NCI-H2107 (cell line): ENCODE measurements at places on chromosomes 7 and 10.

DNA sequence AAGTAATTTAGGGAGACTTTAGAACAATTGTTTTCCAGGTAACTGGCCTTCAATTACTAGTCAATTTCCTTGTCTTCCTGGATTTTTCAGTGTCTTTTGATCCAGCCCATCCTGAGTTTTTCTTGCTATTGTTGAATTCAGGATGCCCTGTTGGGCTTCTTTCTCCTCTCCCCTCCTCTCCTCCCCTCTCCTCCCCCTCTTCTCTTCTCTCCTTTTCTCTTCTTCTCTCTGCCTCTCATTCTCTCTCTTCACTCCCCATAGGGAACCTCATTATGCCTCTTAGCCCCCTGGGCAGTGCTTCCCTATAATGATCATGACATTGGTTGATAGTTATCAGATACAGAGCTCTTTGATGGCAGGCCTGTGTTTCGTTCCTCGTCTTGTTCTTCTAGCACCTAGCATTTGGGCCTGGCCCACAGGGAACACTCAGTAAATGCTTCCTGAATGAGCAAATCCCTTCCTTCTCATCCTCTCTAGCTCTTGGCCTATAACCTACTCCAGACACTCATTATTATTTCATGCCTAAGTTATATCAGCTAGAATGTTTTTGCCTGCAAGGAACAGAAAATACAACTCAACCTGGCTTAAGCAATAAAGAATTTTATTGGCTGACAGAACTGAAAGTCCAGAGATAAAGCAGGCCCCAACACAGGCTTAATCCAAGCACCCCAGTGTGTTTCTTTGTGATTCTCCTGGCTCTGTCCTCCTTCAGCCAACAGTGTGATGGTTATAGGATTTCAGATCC lies 56.8 kb downstream of the CACNB2 start:
- DNase-seq, result no peak

DNA sequence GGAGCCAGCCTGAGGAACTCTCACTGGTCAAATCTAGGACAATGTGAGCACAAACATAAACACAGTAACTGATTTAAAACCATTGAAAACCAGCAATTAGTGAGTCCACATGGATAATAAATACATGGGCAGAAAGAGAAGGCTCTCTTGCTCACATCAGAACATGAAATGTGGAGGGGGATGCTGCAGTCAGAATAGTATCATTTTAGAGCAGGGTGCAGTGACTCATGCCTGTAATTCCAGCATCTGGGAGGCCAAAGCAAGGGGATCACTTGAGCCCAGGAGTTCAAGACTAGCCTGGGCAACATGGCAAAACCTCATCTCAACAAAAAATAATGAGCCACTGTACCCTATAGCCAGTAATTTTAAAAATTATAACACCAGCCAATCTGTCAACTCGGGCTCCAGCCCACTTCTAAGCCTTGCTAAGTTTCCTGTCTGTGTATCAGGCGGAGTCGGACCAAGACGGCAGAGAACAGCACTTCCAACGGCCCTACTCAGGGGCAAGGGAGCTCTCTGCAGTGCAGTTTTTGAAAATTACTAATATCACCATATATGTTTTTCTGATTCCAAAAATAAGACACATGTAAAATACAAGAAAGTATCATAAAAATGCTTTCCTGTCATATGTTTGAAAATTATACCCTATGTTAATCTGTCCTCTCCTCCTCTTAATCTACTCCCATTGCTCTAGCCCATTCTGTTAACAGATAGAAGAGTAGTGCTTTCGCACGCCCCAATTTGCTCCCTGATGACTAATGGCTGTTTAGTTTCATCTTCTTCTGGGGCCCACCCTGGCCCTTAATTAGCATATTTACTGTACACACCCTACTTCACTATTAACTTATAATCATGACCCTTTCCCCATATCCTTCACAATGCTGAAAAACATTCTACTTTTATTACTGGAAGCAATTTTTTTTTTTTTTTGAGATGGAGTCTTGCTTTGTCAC lies 17.1 kb downstream of the URGCP start:
- no peak for DNase-seq

DNA sequence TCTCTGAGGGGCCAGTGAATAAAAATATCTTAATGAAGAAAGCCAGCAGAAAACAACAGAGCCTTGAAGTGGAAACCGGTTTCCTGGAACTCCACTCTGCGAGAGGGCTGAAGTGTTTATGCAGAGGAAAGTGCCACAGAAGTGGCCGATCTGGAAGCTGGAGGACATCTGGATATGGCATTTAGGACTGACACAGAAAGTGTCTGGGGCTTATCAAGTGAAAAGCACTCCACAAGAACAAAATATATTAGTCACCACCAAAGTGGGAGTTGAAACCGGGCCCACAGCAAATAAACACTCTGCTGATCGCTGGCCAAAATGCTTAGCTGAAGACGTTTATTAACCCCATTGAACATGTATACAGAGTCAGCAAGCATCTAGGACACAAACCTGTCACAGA lies 7.8 kb downstream of the NOD1 start:
- DNase-seq, result peak; percentile 64

GRCh38 chr10:12179606-12180170 lies 16.0 kb downstream of the NUDT5 start:
- DNase-seq, result no peak

- DNase-seq, result no peak
Observed at GRCh38 chr7:40310258-40310657, 175.5 kb downstream of the SUGCT start.

GRCh38 chr10:77226452-77226851 lies 411.2 kb downstream of the KCNMA1 start:
- DNase-seq, result no peak

- no peak for DNase-seq
Observed at GRCh38 chr10:24952707-24953645, 570 bp upstream of the PRTFDC1 start.

GRCh38 chr10:70659306-70659705 lies 13.0 kb upstream of the ADAMTS14 start:
- no peak for DNase-seq

GRCh38 chr7:152674860-152675758 lies 832 bp downstream of the XRCC2 start:
- peak; percentile 52 for DNase-seq

GRCh38 chr7:16708980-16709379 lies 44.6 kb upstream of the TSPAN13 start:
- DNase-seq, result no peak

DNA sequence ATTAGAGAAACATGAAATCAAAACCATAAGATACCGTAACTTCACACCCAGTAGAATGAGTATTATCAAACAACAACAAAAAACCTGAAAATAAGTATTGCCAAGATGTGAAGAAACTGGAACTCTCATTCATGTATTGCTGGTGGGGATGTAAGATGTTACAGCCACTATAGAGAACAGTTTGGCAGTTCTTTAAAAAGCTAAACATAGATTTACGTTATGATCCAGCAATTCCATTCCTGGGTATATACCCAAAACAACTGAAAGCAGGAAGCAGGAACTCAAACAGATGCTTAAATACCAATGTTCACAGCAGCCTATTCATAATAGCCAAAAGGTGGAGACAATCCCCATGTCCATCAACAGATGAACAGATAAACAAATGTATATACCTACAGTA lies 72.5 kb downstream of the NT5C2 start:
- no peak for DNase-seq

GRCh38 chr10:6048281-6049030 lies 13.7 kb downstream of the IL2RA start:
- no peak for DNase-seq

GRCh38 chr7:139703487-139704307 lies 74.1 kb downstream of the HIPK2 start:
- no peak for DNase-seq

DNA sequence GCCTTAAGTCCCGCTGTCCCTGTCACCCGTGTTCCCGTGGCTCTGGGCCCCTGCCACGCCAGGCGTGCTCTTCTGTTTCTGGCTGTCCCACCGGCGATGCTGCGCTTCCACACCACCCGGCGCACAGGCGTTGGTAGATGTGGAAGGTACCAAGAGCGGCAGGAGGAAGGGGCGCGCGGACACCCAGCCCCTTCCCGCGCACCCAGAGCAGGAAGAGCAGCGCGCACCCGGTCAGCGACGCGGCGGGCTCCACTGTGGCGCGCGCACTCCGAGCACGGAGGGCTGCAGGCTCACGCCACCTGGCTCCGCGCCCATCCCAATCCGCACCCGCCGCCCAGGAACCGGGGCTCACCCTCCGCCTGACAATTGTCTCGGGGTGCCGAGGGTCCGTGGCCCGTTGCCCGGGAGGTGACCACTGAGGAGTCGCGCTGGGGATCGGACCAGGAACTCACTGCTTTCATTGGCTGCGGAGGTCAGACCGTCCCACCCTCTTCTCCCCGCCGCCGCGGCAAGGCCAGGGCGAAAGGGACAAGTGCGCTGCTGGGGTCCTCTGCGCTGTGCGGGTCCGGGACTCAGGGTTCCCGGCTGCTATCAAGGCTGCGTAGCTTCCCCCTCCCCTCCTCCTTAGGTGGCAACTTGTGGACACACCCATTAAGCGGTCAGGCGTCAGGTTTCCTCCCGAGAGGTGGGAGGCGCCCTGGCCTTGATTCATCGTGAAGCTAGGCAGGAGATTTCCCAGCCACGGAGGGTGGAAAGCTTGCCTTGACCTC lies 121.6 kb upstream of the ZNF92 start:
- DNase-seq, result peak; percentile 58

GRCh38 chr7:111694376-111694775 lies 132.1 kb upstream of the IMMP2L start:
- DNase-seq, result no peak

DNA sequence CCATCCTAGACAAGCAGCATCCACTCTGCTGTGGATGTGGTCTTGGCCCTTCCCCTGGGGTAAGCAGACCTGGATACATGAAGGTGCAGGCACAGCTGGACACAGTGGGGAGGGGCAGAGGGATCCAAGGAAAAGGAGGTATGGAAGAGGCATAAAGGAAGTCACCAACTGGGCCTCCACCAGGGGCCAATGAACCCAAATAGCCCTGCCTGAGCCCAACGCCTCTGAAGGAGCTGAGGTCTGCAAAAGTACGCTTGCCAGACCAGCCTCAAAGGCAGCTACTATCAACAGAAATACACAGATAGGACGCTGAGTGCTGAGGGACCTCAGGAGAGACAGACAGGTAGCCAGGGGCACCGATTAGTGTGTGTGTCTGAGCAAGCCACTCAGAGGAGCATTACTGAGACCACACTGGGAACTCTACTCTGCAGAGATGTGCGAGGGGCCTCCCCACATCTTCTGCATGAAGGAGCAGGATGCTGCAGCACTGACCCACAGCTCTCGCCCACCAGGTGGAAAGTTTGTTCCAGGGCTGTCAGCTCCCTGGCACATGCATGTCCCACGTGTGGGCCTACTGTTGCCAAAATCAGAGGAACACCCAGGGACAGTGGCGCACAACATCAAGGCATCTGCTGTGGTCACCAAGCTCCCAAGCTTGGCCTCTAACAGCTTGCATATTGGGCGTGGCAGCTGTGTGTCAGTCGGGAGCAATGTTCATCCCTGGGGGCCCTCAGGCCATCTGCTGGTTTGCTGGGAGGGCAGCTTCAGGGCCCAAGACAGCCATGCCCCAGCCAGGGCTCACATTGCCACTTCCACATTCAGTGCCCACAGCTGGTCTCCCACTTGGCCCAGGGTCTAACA lies 40.0 kb downstream of the MKI67 start:
- DNase-seq, result no peak

- DNase-seq, result no peak
Observed at GRCh38 chr10:30425336-30426075, 8.5 kb upstream of the MAP3K8 start.

DNA sequence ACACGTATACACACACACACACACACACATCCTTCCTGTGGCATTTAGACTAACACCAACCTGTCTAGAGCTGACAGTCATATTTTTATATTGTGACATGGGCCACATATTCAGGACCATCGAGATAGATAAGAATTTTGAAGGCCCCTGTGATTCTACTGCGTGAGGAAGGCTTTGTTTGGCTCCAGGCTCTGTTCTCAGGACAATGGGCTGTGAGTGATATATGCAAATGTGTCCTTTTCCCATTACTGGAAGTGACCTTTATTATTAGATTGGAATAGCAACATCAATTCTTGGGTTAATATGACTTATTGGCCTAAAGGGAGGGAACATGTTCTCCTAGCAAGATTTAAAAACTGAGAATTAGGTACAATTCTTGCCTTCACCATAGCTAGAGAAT lies 156.1 kb downstream of the SPAG6 start:
- no peak for DNase-seq

DNA sequence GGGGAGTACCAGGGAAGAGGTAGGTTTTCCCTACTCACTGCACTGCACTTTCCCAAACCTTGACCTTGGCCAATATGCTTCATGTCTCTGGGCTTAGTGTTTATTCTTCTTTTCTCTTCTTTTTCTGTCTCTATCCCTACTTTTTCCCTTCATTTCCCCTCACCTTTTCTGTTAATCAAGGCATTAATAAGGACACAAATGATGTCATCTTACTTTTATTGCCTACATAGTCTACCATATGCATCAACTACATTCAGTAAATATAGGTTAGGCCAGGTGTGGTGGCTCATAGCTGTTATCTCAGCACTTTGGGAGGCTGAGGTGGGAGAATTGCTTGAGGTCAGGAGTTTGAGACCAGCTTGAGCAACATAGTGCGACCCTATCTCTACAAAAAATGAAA lies 13.0 kb upstream of the ZNF503 start:
- no peak for DNase-seq

DNA sequence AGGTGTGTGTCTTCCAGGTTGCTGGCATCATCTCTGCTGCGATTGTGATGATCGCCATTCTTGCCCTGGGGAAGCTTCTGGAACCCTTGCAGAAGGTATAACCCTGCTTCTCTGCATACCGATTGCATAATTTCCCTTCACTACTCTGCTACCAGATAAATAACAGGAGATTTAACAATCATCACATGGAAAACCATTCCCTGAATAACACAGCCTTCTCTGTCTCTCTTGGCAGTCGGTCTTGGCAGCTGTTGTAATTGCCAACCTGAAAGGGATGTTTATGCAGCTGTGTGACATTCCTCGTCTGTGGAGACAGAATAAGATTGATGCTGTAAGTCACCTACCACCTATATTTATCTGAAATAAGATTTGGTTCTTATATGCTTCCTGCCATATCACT lies 33.8 kb downstream of the SLC26A4 start:
- DNase-seq, result no peak

DNA sequence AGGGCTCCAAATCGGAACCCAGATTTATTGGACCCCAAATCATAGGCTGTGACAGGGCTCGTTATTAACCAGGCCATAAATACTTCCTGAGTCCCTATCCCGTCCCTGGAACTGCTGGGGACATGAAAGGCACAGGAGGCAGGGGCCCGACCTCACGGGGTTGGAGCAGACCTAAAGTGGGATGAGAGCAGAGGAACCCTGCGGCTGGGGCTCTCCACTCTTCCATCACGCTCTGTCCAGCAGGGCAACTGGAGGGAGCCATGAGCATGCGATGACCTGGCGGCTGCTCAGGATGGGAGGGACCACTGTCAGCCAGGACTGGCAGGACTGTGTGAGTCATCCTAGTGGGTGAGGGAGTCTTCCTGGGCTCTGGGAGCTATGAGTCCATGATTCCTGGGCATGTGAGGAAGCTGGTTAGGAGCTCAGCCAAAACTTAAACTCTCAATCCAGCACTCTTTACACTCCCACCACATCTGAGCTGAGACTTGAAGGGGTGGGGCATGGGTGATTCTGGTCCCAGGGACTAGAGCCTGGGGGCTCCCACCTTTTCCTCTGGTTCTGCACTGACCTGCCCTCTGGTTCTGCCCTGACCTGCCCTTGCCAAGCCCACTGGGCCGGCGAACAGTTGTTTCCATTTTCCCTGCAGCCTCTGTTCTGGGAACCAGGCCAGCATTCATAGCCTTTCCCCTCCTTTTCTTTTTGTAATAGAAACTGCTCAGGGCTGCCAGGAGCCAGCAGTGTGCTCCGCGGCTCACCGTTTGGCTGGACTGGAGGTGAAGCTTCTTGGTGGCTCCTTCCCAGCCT lies 47.1 kb downstream of the SYPL1 start:
- DNase-seq, result no peak

GRCh38 chr7:148719753-148720152 lies 21.1 kb downstream of the CUL1 start:
- no peak for DNase-seq
